ENCODE measurements at places on chromosomes 1 and 21.
A peak's percentile ranks its signal among the peaks of the same experiment; 100 is the strongest.

GRCh38 chr1:9957726-9958125 lies 14.5 kb downstream of the NMNAT1 start:
- no peak for DNase-seq

DNA sequence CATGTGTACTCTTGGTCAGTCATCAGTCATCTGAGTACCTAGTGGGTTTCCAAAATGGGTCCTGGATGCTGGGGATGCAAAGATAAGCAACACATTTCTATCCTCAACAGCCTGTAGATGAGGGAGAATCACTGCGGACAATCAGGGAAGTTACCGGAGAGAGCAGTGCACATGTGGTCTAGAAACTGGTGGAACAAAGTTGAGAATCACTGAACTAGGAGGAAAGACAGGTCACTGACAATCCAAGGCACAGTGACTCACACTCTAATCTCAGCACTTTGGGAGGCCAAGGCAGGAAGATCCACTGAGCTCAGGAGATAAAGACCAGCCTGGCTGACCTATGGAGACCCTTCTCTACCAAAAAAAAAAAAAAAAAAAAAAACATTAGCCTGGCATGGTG lies 31.4 kb upstream of the LGALS8 start:
- no peak for DNase-seq

- DNase-seq, result no peak
These were observed 109.8 kb downstream of the OMA1 start for GRCh38 chr1:58436615-58437297.

DNA sequence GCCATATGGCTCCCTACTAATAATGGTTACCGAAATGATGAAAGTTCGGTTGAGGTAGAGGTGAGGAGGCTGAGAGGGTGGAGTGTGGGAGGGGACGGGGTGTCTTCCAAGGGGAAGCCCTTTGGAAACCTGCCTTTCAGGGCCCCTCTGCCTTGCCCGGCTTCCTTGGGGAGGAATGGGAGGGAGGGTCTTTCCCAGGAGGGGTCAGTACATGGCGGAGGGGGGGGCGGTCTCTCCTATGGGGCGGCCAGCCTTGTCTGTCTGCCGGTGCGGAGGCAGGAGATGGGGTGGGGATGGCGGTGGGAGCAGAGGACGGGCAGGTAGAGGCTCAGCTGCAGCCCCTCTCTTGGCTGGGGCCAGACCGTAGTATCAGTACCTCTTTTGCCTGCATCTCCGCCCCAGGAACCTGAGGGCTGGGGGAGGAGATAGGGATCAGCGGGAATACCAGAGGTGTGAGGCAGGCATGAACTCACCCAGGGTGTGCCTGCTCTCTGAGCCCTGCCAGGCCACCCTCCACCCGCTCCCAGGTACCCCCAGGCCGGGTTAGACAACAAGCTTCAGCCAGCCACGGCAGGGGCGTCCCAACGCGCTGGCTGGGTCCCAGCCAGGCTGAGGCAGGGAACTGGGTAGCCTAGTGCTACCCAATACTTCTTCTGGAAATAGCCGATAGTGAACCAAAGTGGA lies 79.4 kb upstream of the POU3F1 start:
- DNase-seq, result no peak

GRCh38 chr1:229139331-229140118 lies 131.4 kb upstream of the RAB4A start:
- DNase-seq, result no peak

GRCh38 chr1:17162941-17163340 lies 42.0 kb upstream of the PADI1 start:
- DNase-seq, result no peak

GRCh38 chr1:84892705-84893618 lies at the start of gene LPAR3:
Gene LPAR3 (minus strand): TSS chr1:84893206. CDS start chr1:84866120, 27,086 bp downstream.
- no peak for DNase-seq

DNA sequence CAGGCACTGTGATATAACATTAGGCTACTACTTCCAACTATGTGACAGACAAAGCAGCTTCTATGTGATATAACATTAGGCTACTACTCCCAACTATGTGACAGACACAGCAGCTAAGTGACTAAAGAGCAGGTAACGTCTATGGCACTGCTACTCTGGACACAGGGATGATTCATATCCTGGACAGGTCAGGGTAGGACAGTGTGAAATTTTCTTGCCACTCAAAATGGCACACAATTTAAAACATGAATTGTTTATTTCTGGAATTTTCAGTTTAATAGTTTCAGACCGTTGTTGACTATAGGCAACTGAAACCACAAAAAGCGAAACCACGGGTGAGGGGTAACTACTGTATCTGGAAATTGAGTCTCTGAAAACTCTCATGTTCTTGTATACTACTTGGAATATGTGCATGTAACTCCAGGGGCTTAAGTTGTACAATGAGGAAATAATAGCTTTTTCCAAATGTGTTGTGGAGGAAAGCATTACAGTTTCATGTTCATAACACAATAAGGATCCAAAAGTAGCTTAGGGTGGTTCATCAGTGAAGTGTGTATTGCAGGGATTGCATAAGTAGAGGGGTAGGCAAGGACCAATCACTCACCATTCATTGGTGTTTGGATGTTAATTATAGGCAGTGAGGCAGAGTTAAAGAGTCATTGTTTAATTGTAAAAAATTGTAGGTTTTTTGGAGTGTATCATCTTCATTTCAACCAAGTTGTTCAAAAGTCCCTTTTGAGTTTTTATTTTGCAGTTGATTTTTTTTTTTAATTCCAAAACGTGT lies 5.3 kb downstream of the DTL start:
- DNase-seq, result no peak

DNA sequence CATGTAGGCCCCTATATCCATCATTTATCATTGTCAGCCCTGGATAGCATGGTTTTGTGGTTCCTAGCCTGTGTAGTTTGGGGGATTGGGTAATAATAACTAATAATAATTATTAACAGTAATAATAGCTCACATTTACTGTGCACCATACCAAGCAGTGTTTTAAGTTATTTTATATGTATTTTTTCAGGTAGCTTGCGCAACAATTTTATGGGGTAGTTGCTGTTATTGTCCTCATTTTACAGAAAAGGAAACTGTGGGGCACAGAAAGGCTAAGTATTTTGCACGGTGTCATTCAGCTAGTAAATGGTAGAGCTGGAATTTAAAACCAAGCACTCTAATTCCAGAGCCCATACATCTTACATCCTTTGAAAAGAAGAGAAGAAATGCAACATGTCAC lies 179.8 kb downstream of the HS2ST1 start:
- no peak for DNase-seq

DNA sequence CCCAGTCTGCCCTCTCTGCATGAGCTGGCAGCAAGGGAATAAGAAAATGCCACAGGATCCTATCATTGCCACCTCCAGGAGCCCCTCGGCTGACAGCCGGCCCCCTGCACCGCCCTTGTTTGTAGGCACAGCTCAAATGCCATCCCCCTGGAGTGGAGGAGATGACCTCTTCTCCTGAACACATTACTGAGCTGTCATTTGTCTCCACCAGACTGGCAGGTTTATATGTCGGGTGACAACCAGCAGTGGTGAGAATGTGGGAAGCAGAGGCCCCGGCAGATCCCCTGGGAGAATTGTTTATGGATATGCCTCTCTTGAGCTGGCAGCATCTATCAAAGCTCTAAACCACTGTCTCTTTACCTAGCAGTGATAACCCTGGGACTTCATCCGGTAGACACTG lies 135.4 kb upstream of the FMN2 start:
- DNase-seq, result no peak

DNA sequence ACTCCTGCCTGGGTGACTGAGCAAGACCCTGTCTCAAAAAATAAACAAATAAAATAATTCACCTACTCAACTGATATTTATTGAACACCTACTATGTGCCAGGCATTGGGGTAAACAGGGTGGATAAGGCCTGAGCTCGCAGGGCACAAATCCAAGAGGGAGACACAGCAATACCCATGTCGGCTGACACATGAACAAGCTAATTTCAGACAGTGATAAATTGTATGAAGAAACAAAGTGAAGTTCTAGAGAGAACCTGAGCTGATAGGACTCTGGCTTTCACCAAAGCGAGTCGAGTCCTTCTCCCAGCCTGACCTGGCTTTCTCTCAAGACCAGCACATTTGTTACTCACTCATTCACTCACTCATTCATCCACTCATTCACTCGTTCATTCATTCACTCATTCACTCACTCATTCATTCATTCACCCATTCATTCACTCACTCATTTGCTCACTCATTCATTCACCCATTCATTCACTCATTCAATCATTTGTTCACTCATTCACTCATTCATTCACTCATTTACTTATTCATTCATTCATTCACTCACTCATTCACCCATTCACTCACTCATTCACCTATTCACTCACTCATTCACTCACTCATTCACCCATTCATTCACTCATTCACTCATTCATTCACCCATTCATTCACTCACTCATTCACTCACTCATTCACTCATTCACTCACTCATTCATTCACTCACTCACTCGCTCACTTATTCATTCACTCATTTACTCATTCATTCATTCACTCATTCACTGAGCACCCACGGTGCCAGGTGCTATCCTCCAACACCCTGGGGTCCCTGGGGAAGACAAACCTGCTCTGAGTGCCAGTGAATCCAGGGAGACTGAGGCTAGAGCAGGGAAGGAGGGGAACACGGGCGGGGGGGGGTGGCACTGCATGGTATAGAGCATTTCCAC lies 37.4 kb upstream of the CASZ1 start:
- DNase-seq, result no peak

- DNase-seq, result no peak
These were observed 44.5 kb upstream of the EDN2 start for GRCh38 chr1:41528726-41529605.

GRCh38 chr1:102961549-102961948 lies 146.8 kb downstream of the COL11A1 start:
- no peak for DNase-seq

- no peak for DNase-seq
These were observed 16.6 kb downstream of the TRIM62 start for GRCh38 chr1:33165209-33165608.

DNA sequence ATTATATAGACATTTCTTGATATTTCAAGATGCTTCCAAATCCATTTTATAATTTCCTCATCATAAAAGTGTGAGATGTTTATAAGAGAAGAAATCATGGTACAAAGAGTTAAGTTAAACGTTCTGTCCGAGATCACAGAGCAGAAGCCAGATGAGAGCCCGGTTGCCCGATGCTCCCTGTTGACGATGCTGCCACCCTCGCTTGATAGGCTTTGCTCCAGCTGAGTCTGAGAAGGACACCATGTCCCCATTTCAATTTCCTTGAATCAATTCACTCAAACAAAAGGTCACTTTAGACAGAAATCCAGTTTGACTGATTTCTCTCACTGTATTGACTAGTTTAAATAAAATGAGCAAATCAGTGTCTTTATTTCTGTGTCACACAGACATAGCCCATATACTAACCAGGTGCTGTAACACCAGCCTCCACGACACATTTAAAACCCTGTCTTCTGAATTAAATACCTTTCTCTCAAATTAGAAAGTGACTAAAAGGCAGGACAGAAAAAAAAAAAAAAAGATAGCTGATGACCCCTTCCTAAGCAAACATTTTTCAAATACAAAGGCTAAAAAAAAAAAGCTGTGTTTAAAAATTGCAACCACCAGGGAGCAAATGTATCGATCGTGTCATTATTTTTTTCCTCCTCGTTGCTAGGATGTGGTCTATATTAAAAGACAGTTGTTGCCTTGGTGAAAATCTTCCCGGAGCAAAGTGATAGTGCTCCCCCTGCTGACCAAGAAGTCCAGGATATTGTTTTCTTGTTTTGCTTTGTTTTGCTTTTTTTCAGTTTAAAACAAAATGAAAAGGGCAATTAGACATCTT lies 35.2 kb downstream of the DNASE2B start:
- DNase-seq, result peak; percentile 71

DNA sequence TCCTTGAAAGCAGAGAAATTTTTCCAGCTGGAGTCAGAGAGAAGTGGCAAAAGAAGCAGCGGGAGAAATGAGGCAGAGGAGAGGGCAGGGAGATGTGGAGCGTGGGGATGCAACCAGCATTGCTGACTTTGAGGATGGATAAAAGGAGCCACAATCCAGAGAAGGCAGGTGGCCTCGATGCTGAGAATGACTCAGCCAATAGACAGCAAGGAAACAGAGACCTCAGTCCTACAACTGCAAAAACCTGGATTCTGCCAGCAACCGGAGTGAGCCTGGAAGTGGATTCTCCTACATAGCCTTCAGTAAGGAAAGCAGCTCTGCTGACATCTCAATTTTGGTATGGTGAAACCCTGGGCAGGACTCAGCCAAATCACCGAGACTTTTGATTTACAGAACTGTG lies 128.9 kb upstream of the ATP1B1 start:
- DNase-seq, result no peak

GRCh38 chr1:153827168-153827964 lies 52.2 kb downstream of the SLC27A3 start:
- DNase-seq, result no peak

DNA sequence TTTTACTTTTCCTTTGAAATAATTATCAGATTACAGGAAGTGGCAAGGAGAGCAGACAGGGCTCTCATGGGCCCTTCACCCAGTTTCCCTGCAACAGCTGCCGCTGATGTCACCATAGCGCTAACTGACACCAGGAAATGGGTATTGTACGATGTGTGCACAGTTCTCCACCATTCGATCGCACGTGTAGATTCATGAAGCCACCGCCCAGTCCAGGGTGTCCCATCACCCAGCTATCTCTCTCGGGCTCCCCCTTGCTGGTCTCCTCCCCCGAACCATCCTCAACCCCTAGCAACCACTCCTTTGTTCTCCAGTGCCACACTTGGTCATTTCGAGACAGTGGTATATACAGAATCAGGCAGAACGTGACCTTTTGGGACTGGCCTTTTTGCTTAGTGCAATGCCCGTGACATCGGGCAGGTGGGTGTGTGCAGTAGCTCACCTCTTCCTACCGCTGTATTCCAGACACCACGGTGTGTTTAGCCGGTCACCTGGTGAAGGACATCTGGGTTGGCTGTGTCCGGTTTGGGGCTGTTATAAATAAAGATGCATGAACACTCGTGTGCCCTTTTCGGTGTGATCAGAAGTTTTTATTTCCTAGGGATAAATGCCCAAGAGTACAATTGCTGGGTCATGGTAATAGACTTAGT lies 118.4 kb downstream of the CRYAA start:
- peak; percentile 75 for DNase-seq

DNA sequence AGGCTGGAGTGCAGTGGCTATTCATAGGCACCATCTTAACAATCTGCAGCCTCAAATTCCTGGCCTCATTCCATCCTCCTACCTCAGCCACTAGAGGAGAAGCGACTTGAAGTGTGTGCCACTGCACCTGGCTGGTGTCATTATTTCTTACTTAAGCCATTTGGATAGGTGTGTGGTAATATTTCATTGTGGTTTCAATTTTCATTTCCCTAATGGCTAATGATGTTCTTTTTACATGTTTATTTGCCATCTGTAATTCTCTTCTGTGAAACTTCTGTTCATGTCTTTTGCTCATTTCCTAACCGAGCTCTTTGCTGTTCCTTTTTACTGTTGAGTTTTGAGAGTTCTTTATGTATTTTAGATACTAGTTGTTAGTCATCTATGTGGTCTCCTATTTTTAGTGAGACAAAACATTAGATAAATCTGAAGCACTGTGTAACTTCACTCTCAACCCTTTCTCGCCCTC lies 66.8 kb downstream of the SLC27A3 start:
- DNase-seq, result peak; percentile 81

GRCh38 chr1:209742409-209743144 lies 13.3 kb upstream of the TRAF3IP3 start:
- DNase-seq, result no peak

Data from NCI-H2107 (cell line).